ENCODE measurements at places on chromosomes 3 and 15.

GRCh38 chr15:43249236-43249635, 17.5 kb downstream of the TGM5 start:
- no peak for DNase-seq

GRCh38 chr15:61216519-61216918, 12.6 kb downstream of the RORA start:
- no peak for DNase-seq

DNA sequence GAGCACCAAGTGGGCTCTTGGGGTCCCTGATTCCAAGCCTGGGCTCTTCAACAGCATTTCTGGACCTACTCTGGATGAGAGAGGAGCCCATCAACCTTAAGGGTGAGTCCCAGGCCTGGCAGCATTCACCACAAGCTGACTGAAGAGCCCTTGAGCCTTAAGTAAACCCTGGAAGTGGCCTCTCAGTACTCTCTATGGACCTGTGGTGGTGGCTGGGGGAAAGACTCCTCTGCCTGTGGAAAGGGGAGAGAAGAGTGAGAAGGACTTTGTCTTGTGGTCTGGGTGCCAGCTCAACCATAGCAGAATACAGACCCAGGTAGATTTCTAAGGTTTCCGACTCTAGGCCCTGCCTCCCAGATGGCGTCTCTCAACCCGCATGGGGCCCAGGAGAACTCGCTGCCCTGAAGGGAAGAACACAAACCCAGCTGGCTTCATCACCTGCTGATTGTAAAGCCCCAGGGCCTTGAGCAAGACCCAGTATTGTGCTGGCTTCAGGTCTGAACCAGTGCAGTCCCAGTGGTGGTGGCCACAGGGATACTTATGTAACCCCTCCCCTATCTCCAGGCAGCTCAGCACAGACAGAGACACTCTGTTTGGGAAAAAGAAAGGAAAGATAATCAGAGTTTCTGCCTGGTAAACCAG, 71.4 kb downstream of the TFDP2 start:
- DNase-seq: no peak

DNA sequence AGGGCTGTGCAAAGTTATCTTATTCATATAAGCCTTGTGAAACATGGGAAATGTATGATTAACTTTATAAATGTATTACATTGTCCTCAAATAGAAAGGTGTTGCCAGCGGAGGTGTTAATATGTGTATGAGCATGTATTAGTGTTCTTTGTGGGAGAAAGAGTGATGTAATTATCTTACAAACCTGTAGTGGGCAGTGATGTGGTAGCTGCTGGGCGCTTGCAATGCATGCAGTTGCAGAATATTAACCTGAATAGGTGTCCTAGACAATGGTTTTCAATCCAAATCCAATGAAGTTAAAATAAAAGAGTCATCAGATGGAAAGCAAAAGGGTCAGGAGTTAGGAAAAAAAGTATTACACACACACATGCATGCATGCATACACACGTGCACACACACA, 881.3 kb upstream of the CADM2 start:
- no peak for DNase-seq

DNA sequence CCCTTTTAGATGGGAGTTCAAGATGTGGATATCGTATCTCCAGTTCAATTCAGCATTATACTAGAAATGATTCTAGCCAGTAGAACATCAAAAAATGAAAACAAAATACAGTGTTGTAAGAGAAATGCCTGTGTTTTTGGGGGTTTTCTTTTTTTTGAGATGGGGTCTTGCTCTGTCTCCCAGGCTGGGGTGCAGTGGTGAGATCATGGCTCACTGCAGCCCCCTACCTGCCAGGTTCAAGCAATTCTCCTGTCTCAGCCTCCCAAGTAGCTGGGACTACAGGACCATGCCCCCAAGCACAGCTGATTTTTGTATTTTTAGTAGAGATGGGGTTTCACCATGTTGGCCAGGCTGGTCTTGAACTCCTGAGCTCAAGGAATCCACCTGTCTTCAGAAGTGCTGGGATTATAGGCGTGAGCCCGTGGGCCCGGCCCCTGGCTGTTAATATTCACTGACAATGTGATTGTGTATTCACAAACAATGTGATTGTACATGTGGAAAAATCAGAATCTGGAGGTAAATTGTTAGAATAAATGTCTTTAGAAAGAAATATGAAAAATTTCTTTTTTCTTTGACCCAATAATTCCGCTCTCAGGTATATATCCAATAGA, 59.0 kb downstream of the ARIH1 start:
- no peak for DNase-seq

DNA sequence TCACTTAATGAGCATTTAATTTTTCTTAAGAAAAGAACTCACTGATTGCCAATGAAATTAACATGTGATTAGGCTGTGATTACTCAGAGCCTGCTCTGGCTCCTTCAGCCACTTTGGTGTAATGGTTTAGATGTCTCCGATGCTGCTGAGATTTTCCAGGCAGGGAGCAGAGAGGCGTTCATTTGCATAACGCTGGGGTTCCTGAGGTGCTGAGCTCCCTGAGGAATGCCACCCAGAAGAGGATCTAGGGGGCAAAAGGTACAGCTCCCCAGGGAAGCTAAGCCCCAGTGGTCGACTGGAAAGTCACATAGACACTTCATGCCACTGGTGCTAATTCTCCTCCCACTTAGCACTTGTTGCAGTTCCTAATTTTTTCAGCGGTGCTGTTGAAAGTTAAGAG, 119.5 kb downstream of the USP13 start:
- no peak for DNase-seq

GRCh38 chr15:50767332-50767861, 1.9 kb upstream of the SPPL2A start:
- no peak for DNase-seq

DNA sequence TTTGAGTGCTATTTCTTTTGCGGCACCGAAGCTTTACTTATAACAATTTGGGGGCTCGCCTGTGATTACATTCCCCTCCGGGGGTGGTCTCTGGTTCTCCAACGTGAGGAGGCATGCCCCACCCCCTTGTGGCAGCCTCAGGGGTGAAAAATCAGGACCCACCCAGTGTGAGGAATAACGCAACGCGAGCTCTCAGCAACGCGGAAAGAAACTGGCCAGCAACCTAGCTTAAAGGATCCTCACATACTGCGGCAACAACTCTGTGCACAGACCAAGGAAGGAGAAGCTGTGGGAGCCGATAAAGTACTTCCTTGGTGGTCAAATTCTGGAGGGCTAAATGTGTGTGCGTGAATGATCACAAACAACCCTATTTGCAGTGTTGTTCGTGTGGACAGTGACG, 5.8 kb downstream of the IQCF1 start:
- DNase-seq: no peak

DNA sequence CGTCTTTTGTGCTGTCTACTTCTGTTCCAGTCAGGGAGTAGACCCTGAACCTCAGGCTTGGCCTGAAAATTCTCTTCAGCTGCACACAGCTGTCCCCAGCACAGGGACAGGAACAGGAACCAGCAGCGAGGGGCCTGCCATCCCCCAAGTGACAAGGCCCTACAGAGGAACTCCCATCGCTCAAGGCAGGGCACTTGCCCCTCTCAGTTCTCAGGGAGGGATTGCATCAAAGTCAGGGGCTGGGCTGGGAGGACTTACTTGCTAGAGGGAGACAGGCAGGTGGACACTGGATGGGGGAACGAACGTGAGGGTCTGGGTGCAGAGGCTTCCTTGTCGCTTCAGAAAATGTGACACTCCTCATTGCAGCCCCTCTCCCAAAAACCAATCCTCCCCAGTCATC, 163.6 kb downstream of the CHSY1 start:
- DNase-seq: no peak

DNA sequence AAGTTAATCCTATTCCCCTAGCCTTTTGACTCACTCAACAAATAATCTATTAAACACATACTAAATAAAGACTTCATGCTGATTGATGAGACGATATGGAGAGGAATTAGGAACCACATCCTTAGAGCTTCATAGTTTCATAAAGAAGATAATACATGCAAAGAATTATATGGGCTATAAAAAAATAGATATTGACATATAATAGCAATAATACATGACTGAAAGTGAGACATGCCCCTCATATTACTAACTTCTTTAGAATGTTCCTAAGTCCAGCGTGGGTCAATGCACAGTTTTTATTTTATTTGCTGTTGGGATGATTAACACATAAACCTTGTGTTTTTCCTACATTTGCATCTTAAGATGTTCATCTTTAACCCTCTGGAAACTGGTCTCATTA, 32.2 kb downstream of the SUCNR1 start:
- no peak for DNase-seq

DNA sequence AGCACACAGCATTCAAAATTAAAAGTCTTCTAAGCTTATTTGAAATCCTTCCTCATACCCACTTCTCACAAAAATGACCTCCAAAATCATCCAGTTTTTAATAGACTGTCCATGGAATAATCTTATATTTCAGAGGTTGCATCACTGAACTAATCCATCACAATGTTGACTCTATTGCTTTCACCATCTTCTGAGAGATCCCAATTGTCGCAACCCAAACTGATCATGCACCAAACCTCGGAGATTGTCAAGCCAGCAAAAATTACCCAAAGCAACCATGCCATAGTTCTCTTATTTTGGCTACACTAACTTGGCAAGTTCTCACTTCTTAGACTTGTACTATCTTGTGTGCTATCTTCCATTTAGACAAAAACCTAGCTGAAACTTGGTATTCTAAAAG, 75.5 kb downstream of the LRRFIP2 start:
- DNase-seq: no peak

- DNase-seq: no peak
These were observed 630.9 kb upstream of the TBL1XR1 start for GRCh38 chr3:177828208-177828565.

DNA sequence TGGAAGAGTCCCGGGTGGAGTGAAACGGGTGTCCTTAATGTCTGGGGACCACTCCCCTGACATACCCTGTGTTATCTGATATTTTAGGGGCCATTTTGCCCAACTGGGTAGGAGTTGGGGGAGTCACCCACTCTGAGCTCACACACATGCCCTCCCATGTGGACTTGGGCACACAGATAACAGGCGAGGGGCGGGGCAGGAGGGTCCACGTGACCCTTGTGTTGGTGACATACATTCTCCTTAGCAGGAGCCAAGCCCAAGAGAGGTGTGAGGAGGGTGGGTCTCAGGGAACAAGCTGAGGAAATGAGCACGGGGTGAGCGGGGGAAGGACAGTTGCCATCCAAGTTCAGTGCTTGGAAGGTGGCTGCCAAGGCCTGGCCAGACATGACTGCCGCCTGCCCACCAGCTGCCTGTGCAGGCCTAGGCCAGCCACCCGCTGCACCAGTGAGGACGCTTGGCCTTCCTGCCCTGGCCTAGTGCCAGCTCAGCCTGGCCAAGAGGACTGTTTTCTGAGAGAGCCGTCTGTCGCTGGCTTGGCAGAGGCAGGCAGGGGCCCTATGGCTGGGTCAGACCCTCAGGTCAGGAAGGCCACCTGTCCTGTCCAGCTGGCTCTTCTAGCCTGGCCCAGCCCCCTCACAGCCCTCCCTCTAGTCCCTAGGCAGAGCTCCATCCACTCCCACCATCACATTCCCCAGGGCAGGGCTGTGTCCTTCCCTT, 31.3 kb upstream of the TMEM115 start:
- DNase-seq: no peak

GRCh38 chr15:89731275-89731674, 19.8 kb downstream of the MESP1 start:
- DNase-seq: no peak

- DNase-seq: no peak
These were observed 6.9 kb downstream of the C15orf62 start for GRCh38 chr15:40776537-40777141.

GRCh38 chr3:13703071-13703470, 154.1 kb downstream of the FBLN2 start:
- no peak for DNase-seq

All from CMK (cell line).